Left kidney (tissue), 8 donors: ENCODE measurements at places on chromosomes 6 and 20. TPM values are rescaled to one million over a fixed set of nuclear protein-coding genes. Genes with fewer than 3 reads are reported as not detected.

DNA sequence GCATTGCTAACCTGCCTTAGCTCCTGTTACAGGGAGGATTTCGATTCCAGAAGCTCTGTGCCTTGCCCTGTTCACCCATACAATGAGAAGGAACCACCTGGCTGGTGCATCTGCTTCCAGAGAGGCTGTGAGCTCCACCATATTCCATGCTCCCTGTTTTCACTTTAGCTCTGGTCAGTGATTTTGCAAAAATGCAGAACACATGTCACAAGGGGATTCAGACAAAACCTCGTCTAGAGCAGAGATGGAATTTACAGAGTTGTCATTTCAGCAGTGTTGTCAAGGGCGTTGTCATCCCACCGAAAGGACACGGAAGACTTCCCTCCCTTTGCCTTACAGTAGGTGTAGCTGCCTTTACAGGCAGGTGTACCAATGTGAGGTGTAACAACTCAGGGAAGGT, 223.0 kb upstream of the ARID1B start:
- DNase-seq = no peak

DNA sequence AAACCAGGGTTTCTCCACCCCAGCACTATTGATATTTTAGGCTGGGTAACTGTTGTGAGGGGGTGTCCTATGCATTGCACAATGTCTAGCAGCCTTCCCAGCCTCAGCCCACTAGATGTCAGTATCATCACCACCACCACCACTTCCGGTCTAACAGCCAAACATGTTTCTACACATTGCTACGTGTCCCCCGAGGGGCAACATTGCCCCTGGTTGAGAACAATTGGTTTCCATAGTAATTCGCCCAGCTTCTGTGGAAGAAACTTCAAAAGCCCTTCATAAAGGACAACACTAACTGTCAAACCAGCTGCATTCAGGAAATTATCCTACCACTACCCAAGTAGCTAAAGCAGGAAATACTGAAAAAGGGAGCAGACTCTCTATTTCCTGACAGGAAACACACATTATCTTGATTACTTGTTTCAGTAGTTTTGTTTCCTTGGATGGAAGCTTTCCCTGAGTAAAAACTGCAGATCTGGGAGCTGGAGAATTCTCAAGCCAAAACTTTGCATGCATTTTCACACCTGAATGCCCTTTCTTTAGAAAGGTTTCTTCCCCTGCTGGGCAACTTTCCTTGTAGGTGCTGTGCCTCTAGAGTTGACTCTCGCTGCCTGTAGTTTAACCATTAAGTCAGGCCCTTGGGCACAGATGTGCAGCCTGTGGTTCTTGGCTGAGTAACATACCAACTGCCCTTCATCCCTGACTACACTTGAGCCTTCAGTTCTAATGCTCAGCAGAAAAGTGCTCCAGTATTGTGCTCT, 23.6 kb downstream of the PKHD1 start:
- DNase-seq = no peak

DNA sequence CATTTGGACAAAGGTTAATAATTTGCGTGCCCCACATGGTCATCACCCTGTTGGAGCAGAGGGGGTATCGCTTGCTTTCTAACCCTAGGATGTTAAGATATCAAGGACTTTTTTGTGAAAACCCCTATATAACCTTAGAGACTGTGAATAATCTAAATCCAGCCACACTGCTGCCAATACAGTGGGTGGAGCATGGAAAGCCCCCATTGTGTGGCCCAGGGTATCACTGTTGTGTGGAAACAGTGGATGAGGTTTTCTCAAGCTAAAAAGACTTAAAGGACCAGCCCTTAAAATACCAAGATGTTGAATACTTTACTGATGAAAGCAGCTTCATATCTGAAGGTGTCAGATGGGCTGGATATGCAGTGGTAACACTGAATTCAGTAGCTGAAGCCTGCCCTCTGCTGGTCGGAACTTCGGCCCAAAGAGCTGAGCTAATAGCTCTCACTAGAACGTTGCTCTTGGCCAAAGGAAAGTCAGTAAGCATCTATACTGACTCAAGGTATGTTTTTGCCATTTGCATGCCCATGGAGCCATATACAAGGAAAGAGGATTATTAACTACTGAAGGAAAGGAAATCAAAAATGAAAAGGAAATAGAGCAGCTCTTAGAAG, 695.2 kb downstream of the PHF3 start:
- peak; percentile 59 for DNase-seq

DNA sequence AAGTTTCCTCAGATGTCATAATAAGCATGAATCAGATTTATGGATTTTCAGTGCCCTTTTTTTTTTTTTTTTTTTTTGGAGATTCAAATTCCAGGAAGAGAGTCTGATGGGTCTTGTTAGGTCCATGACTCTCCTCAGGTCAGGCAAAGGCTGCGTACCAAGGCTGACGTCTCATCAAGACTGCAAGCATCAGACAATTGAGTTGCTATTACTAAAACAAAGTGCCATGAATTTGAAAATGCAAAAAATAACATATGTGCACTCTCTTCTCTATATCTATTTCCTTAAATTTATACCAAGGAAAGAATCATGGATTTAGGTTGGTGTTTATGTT, 134.7 kb downstream of the FAM83B start:
- no peak for DNase-seq

DNA sequence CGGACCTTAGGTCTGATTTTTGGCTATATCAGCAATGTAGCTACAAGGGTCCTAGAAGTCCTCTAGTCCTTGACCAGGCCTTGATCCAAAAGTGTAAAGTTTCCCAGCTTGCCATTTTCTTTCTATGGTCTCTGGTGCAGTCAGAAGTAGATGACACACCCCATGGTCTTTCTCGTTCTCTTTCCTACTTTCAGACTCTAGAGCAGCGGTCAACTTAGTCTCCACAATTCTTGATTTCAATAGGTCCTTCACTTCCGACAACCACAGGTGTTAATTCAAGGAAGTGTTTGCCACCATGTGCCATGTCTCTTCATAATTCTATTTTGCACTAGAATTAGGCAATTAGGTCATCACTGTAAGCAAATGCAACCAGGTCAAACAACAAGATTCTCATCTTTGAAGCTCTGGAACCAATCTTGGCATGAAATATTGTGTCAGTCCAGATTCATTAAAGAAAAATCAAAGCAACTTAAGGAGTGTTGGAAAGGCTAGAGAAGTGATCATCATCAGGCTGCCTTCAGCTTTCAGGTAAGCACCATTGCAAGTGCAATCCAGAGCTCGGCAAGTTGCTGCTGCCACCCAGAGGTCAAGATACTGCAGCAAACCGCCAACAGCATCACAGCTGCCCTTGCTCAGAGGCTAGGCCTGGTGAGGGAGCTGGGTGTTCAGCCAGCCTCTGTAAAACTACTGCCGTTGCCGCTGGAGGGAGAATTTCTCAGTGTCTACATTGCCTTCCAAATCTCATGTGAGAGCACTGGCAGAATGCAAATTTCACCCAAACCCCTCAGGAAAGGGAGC, 5.6 kb upstream of the SYNE1 start:
- peak; percentile 36 for DNase-seq

- no peak for DNase-seq
Observed at GRCh38 chr6:7787137-7787608, 61.3 kb downstream of the BMP6 start.

DNA sequence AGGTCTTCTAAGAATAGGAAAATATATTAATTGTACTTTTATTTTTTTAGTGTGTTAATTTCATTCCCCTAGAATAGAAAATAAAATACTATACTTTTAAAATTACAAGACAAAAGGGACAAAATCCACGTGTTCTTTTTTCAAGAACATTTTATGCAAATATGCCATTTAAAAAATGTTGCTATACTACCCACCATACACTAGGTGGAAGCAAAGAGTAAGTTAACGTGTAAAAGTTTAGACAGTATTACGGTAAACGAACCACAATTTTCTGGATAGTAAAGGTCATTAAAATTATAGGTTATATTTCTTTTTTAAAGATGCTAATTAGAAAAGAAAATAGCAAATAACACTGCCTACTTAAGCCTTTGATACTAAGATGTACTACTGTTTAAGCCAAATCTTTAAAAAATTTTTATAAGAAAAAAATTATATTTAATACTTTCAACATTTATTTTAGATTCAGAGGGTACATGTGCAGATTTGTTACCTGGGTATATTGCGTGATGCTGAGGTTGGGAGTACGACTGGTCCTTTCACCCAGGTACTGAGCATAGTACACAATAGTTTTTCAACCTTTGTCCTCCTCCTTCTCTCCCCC, 287.6 kb downstream of the PHF3 start:
- DNase-seq = peak; percentile 37

GRCh38 chr6:51626391-51626790, 461.0 kb downstream of the PKHD1 start:
- no peak for DNase-seq

GRCh38 chr20:12049125-12049524, 131.4 kb downstream of the BTBD3 start:
- DNase-seq = no peak

DNA sequence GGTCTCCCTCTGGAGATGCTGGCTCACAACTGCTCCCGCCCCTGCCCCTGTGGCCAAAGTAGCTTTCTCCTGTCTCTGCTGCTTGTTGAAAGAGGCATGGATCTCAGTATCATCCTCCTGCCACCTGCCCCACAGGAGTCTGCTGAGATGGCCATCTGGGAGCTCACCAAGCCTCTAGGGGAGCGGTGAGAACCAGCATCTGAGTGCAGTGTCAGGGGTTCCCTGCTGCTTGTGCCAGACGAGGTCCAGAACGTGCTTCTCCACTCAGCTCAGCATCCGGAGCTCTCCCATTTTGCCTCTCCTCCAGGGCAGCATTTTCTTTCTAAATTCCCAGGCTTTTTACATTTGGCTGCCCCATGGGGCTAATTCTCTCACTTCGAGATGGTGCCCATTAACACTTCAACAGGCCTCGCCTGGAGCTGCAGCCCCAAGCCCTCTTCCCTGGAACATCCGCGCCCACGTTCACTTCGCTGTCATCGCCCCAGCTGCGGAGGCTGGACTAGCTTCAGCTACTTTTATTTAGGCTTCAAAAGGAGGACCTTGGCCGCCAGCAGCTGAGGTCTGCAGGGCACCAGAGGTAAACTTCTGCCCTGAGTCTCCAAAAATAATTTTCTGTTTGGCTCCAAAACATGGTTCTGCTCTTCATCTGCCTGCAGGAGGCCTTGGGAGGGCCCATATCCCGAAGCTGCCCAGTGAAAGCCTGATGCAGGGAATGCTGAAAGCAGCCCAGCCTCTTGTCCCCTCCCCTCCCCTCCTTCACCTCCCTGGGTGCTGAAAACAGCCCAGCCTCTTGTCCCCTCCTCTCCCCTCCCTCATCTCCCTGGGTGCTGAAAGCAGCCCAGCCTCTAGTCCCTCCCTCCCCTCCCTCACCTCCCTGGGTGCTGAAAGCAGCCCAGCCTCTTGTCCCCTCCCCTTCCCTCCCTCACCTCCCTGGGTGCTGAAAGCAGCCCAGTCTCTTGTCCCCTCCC, 25.2 kb upstream of the MLN start:
- no peak for DNase-seq

GRCh38 chr6:14981960-14982359, 263.9 kb upstream of the JARID2 start:
- no peak for DNase-seq

GRCh38 chr20:16477632-16478031, 95.6 kb downstream of the KIF16B start:
- no peak for DNase-seq

- DNase-seq = no peak
Observed at GRCh38 chr6:14618759-14619418, 501.3 kb downstream of the CD83 start.

GRCh38 chr20:50477239-50477872, 32.8 kb upstream of the PTPN1 start:
- no peak for DNase-seq

GRCh38 chr6:167930295-167930694, 67.2 kb upstream of the KIF25 start:
- no peak for DNase-seq

- no peak for DNase-seq
Observed at GRCh38 chr6:169132352-169132940, 121.2 kb downstream of the THBS2 start.

GRCh38 chr6:35674594-35674993, 14.1 kb downstream of the FKBP5 start:
- DNase-seq = no peak

The FGD2 gene
- polyA plus RNA-seq = 2.5 TPM

The FAM217A gene
- polyA plus RNA-seq = 3.9 TPM

The CCDC167 gene
- 23.3 TPM for polyA plus RNA-seq

The SNAP25 gene
- 8.4 TPM for polyA plus RNA-seq

The SRC gene
- polyA plus RNA-seq = 53.5 TPM

The ENPP1 gene
- 25.9 TPM for polyA plus RNA-seq

The SIGLEC1 gene
- polyA plus RNA-seq = 1.1 TPM

The RAET1G gene
- polyA plus RNA-seq = 1.4 TPM

The HLA-DRB5 gene
- 6.3 TPM for polyA plus RNA-seq

The CFB gene
- 10.7 TPM for polyA plus RNA-seq

The SERPINB1 gene
- 19.3 TPM for polyA plus RNA-seq

The SPATA25 gene
- 6.0 TPM for polyA plus RNA-seq

The PDSS2 gene
- polyA plus RNA-seq = 18.4 TPM
